SHP77 treated with DMSO at 0.1 percent for 48 hours (cell line): ENCODE measurements at places on chromosomes 7 and 10.

GRCh38 chr7:19248681-19249080, 103.5 kb upstream of the FERD3L start:
- no peak for DNase-seq

DNA sequence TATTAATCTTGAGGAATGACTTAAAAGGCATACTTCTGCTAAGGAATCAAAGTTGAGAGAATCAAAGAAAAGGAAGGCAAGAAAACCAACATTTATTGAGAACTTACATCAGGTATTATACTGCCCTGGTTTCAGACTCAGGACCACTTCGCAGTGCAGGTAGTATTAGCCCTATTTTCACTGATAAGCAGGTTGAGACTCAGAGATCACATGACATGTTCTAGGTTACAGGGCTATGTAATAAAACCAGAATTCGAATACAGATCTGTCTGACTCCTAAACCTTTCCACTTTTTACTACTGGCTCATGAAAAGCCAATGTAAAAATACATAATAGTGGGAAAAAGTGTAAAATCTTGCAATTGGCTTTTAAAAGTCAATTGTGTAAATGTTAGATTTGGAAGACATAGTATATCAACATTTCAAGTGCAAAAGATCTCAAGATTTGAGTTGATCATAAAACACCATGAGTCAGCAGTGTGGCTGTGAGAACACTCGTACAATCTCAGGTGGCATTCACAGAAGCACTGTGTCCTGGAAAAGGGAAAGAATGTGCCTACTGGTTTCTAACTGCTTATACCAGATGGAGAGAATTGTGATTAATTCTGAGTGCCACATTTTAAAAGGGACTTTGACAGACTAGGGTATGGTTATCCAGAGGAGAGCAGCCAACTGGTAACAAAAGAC, 195.8 kb upstream of the MKLN1 start:
- no peak for DNase-seq

GRCh38 chr10:65313406-65313805, 1612.4 kb upstream of the LRRTM3 start:
- no peak for DNase-seq

- DNase-seq = no peak
Observed at GRCh38 chr7:21548491-21548890, 5.7 kb downstream of the DNAH11 start.

DNA sequence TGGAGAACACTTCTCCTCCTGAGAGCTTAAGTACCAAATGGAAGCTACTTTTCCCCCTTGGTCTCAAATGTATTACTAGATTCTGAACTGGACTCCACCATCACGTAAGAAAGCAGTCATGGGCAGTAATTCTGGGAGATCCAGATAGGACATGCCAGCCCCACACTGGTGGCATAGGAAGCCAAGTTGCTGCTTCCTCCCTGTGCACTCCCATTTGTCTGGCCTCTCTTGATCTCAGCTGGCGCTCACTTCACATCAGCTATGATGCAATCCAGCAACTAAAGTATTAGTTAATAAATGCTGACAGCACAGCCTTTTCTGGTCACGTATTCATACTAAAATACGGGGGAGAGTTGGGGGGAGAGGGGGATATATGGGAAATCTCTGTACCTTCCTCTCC, 3.4 kb upstream of the IL6 start:
- DNase-seq = no peak

GRCh38 chr7:125065001-125065400, 135.4 kb upstream of the POT1 start:
- no peak for DNase-seq

DNA sequence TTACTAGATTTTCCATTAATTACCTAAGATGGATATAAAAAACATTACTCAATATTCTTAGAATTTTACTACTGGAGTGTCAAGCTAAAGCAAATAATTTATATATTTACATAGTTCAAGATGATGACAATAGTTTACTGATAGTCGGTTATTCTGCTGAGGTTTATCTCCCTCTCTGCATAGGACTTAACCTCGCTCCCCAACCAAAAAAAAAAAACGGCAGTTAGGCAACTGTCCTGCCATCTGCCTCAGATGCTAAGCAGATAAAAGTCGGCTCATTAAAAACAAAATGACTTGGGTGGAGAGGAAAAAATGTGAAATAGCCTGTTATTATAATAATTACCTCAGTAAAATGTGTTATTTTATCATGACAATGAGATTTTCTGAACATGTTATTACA, 14.0 kb upstream of the ITGB8 start:
- DNase-seq = no peak

DNA sequence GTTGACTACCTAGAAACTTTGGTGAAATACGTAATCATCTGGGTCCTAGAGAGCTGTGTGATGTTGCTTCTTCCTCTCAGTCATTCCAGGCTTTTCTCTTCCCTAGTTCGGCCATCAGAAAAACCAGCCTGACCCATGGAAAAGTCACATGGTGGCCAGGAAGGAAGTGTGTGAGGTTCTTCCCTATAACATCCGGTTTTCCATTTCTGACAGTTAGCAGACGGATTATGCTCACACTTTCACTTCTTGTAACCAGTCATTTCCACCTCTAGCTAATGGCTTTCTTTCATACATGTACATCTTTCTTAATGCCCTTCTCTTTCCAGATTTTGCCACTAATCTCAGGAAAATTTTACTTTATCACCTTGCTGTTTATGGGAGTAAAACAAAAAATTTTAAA, 110.0 kb upstream of the GLCCI1 start:
- no peak for DNase-seq

GRCh38 chr7:71900556-71900955, 511.6 kb downstream of the CALN1 start:
- no peak for DNase-seq
